ENCODE measurements at places on chromosomes 11 and 22. TPM values are rescaled to one million over a fixed set of nuclear protein-coding genes. Genes with fewer than 3 reads are reported as not detected.

- DNase-seq = no peak
These were observed 29.8 kb downstream of the CHORDC1 start for GRCh38 chr11:90192869-90193582.

DNA sequence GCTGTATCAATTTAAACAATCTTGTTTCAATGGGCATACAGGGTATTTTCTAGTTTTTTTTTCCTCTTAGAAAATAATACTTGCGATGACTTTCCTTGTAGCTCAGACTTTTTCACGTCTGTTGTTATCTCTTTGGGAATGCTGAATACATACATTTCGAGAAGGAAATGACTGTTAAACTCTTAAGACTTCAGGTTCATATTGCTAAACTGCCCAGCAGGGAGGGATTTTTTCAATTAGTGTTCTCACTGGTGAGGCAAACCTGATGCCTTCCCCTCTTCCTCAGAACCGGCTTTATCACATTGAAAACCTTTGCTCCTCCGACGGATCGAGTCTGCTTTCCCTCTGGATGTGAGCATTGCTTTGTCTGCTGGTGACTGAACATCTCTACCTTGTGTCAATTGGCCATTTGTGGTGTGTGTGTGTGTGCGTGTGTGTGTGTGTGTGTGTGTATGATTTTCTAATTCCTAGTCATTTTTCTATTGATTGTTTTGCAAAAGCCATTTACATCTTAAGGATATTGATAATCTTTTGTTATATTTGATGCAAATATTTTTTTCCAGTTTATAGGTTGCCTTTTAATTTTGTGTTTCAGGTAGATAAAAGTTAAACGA lies 6.6 kb downstream of the NEAT1 start:
- DNase-seq = peak; percentile 69

DNA sequence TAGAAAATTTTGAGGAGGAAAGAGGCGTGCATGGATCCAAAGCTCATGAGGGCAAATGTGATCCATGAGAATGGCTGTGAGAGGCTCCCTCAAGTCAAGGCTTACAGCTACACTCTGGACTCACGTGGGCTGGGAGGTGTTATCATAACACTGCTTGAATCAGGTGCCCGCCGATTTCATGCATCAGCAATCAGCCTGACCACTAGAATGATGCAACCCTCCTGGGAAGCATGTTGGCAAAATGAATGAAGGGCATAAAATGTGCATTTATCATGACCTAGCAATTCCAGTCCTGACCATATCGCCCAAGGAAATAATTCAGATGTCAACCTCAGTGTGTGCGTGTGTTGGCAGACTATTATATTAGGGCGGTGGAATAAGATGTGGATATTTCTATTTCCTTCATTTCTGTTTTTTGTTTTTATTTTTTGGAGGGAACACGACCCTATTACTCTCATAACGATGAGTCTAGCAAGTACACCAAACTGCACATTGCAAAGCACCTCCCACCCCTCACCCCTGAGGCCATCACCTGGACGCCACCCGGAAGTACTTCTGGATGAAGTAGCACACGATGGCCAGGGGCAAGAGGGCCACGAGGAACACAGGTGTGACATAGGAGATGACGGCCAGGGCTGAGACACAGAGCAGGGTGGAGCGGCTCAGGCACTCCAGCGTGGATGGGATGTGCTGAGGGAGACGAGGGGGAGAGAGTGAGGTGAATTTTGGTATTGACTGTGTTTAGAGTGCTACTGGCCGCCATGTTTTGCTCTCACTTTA lies 15.7 kb upstream of the KCNJ11 start:
- no peak for DNase-seq

GRCh38 chr22:33000342-33001280 lies 57.6 kb downstream of the SYN3 start:
- DNase-seq = peak; percentile 76

DNA sequence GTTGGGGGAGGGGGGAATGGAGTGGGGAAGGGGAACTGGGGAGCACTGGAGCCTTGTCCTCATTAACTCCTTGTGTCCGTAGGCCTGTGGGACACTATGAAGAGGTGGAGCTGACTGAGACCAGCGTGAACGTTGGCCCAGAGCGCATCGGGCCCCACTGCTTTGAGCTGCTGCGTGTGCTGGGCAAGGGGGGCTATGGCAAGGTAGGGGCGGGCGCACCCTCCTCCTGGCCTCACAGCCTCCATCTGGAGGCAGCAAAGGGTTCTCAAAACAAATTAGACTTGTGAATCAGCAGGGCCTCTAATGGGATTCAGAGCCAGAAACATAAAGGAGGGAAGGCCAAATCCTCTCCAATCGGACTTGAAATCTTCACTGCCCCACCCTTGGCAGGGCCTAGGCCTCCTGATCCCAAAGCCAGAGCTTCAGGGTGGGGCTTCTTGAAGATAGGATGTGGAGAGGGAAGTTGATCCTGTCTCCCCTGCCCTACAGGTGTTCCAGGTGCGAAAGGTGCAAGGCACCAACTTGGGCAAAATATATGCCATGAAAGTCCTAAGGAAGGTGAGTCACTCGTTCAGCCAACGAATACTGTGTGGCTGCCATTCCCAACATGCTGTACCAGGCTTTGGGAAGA lies 859 bp downstream of the RPS6KB2 start:
- DNase-seq = no peak

DNA sequence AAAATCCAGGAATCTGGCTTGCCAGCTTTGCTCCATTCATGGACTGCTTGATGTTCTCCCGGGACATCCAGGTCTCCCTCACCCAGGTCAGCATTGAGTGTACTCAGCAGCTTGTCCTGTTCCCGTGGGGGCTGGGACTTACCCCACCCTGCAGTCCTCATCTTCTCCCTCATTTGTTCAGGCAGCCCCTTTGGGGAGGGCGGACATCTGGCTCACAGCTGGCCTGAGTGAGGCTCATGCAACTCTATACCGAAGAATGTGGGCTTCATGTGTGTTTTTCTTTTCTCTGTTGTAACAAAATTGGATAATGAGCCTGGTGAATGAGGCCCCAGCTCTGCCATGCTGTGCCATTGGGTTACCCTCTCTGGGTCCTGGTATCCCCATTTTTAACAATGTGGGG lies 227.7 kb upstream of the TENM4 start:
- DNase-seq = no peak

DNA sequence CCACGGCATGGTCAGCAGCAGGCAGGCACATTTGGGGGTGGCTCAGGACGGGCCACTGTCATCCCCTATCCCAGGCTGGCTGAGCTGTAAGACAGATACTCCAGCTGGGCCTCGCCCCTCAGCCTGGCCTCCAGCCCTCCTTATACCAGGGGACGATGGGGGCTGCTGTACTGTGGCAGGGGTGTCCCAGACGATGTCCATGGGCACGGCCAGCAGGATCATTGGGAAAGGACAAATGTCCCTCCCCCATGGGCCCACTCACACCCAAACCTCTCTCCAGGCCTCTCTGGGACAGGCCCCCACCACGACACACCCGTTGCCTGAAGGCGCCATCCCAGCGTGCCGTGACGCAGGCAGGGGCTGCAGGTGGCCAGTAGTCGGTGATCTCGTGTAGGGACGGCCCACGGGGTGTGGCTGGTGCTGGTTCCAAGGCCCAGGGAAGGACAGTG lies 1.5 kb upstream of the IL17REL start:
- DNase-seq = peak; percentile 61

- no peak for DNase-seq
These were observed 297.1 kb downstream of the NELL1 start for GRCh38 chr11:20966489-20966888.

DNA sequence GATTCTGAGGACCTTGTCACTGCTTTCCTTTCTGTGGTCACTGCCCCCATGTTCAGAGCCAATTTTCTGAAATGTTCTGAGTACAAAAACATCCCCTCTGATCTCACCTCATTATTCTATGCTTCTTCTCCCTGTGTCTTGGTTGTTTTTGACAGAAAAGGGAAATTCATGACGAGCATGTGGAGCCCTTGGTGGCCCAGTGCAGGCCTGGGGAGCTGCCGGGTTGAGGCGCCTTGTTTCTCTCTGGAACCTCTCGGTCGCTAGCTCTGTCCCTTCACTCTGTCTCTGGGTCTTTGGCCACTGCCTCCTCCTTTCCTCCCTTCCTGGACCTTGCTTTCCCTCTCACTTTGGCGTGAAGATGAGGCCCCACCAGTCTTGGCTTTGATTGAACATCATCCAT lies 63.0 kb upstream of the THY1 start:
- no peak for DNase-seq

DNA sequence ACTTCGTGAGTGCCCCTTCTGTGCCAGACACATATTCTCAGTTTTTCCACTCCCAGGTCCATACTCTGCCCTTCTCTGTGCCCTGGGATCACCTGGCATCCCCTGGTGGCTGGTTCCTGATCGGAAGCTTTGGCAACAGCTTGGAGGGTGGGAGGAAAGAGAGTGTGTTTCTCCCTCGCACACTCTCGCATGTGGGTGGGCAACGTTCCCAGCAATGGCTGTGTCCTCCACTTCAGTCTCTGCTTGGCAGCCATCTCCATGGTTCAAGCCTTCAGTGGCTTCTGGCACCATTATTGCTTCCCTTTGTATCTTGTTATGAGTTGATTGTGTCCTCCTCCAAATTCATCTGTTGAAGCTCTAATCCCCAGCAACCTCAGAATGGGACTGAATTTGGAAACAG lies 342.7 kb upstream of the SYN3 start:
- DNase-seq = no peak

DNA sequence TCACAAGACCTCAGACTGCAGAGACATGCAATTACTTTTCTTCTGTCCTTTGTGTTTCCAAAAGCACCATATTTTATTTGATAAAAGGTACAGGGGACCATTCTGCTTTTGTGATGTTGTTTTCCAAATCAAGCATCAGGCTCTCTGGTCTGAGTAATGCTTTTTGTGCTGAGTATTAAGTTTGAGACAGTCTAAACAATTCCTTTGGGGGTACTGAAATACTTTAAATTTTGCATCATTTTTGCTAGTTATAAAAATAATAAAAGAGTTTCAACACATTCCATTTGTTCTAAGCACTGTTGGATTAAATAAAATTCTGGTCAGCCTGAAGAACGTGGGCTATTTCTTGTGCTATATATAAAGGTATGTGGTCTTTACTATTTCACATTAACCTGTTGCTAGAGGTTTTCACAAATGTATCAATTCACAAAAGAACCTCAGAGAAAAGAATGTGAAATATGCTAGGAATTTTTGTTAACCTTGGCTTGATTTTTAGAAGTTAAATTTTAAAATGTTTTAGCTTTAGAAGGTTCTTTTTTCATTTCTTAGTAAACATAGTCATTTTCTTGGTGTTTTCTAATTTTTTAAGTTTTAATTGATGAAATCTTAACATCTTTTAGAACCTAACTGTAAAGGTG lies 61.6 kb downstream of the C22orf31 start:
- DNase-seq = no peak

DNA sequence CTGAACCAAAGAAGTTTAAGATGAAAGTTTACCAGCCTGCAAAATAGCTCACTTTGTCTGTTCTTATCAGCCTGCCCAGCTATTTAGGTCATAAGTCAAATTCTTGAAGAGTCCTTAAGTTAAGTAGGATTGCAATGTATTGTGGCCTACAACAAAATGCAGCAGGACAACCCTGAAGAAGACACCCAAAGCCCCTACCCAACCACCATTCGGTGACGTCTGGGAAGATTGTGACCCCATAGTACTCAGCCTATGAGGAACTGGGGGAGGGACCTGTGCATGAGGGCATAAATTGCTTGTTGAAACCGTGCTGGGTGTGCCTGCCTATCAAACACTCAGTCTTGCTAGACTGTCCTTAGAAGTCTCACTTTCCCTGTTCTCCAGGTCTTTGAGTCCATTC lies 50.5 kb upstream of the FDX1 start:
- DNase-seq = no peak

The SERPIND1 gene
- total RNA-seq = not detected

The KCNJ5 gene
- 4.7 TPM for total RNA-seq

The ANO5 gene
- total RNA-seq = 10.8 TPM
